Fibroblast of skin of scalp (primary cell): ENCODE measurements at places on chromosomes 2 and 18.

DNA sequence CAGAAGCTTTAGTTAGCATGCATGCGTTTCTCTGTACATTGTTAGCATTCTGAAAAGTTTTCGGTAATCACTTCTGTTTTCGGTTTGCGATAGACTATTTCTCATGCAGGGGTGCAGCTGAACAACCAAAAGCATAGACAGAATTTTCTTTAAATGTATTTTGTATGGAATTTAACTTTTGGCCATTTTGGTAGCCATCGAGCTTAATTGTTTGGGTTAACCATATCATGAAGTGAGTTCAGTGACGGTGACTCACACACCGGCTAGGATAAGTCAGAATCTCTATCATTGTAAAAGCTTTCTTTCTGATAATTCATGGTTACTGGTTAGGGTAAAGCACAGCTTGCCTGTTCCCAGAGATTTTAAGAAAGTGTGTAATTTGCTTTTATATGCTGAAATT lies 107.2 kb downstream of the CD226 start:
- DNase-seq, result no peak

DNA sequence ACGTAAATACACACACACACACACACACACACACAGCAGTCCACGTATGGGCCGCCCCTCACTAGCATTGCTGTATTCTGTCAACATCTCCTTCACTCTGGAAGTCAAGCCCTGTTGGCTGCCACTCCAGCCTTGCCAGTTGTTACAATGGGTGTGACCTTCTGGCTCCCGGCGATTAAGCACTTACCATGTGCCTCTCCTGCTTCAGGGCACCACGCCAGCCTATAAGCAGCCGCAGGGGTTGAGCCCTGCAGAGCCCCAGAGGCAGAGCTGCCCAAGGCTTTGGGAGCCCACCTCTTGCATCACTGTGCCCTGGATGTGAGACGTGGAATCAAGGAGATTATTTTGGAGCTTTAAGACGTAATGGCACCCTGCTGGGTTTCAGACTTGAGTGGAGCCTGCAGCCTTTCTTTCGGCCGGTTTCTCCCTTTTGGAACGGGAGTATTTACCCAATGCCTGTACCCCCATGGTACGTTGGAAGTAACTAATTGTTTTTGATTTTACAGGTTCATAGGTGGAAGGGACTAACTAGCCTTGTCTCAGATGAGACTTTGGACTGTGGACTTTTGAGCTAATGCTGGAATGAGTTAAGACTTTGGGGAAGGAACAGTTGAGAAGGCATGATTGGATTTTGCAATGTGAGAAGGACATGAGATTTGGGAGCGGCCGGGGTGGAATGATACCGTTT lies 54.5 kb upstream of the ROCK2 start:
- no peak for DNase-seq

GRCh38 chr2:55231546-55232083 lies 478 bp downstream of the CLHC1 start:
- peak; percentile 27 for DNase-seq

DNA sequence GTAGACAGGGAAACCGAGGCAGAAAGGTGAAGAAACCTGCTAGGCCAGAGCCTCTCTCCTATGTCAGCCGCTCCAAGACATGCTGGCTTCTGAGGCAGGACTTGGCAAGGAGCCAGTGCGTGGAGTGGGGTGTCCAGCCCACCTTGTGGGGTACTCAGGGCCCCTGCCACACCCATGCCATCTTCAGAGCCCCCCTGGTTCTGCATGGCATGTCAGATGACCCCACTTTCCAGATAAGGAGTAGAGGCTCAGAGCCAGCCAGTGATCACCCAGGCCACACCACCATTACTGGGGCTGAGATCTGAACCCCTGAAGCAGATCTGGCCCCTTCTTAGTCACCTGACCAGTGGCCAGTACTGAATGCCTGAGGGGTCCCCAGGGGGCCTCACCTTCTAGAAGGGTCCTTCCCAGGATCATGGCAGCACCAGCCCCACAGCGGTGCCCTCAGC lies 14.7 kb downstream of the CROCC2 start:
- DNase-seq, result no peak

DNA sequence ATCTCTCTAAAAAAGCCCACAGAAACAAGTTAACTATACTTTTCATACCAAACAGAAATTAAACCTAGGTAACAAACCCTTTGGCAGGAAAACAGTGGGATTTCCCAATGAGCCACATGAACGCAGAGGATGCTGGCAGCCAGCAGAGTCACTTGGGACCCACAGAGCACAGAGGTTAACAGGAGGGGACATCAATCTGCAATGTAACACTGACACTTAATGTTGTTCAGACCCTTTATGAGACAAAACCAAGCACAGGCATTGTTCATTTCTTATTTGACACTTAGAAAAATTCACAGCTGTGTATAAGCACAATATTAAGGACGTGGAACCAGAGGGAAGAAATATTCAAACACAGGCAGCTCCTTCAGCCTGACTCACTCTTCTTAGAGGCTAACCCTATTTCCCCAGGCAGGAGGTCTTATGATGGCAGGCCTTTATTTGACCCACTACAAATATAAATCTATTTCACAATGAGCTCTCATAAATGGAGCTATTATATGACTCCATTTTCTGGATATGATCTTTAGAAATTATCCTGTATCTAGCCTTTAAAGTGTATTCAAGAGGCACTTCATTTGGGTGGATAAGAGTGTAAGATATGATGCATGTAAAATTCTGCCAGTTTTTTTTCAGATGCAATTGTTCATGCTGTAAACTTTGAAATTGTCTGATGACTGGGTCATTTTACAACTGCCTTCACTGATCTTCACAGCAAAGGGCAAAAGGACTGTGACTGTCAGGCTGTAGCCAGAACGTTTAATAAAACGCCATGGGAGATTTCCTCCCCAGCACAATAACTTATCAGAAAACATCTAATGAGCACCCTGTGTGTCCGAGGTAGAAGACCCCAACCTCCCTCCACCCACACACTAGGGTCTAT lies 132.8 kb upstream of the SATB2 start:
- DNase-seq, result no peak

DNA sequence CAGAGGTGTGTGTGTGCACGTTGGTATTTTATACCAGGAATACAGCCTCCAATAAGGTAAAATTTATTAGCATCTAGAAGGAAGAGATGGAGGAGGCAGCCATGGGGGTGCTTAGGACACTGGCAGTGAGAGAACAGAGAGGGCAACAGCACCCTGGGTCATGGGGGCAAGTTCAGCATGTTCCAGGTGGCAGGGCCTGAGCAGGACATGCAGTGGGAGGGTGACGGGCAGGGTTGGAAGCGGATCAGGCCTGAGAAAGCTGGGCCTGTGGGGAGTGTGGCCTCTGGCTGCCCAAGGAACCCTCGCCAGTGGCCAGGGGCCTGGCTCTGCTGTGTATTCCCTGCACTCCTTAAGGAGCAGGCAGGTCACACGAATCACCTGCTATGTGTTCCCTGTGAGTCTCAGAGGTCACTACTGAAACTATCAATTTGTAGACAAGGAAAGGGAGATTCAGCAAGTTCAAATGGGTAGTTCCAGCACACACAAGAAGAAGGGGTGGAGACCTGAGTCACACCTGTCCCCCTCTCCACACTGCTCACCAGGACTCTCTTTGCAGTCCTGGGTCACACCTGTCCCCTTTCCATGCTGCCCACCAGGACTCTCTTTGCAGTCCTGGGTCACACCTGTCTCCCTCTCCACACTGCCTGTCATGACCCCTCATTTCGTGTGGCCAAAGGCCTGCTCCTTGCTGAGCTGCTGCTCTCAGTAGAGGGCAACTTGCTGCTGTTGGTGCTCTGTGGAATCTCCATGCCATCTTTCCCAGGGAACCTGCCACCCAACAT lies 463.9 kb upstream of the HS6ST1 start:
- DNase-seq, result no peak

GRCh38 chr2:216695401-216695821 lies at the start of gene IGFBP5:
Gene IGFBP5, minus strand, starts transcription at chr2:216695549. Its CDS starts 774 bp downstream, at chr2:216694775.
- peak; percentile 93 for DNase-seq

DNA sequence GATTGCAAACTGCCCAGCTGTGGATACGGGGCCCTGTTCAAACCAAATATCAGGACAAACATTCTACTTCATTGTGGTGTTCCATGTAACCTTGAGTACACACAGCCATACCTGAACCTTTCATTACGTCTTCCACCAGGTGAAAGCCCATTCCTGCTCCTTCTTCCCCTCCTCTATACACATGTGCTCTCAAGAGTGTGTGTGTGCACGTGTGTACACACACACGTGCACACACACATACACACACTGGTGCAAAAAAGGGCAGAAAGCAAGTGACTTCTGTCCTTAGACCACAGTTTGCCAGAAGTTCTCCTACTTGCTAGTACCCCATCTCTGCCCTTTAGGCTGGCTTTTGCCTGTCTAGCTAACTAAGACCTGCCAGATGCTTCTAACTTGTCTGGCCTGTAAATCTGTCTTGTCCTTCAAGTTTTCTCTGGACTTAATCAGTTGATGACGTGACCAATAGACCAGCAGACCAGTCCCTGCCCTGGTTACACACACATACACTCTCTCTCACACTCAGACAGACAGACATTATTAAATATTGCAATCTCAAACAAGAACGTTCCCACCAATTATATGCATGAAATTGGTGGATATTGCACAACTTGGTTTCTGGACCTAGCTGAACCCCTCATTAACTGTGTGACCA lies 163.4 kb downstream of the MSH2 start:
- no peak for DNase-seq

GRCh38 chr2:185318271-185318724 lies 420.3 kb upstream of the FSIP2 start:
- no peak for DNase-seq

DNA sequence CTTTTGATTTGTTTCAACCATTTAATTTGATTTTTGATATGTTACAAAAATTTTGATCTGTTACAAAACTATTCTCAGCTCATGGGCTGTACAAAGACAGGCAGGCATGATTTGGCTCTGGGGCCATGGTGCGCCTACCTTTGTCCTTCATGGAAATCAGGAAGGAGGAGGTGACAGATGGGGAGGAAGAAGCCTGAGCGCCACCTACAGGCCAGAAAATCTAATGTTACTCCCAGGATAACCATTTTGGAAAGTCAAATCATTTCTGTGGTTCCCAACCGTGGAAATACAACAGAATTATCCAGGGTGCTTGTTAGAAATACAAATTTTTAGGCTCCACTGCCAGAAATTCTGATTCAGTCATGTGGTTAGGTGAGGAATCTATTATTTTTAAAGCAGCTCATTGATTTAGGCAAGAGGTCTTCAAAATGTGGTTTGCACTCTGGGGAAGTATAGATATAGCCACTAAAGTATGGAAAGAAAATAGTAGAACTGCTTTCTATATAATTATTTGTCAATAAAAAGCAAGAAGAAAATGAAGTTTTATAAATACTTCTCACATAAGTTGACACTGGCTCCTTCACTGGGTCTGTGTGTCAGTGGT lies 93.9 kb downstream of the EVA1A start:
- DNase-seq, result peak; percentile 35

- DNase-seq, result no peak
Observed at GRCh38 chr2:206832873-206833272, 67.5 kb downstream of the FASTKD2 start.

DNA sequence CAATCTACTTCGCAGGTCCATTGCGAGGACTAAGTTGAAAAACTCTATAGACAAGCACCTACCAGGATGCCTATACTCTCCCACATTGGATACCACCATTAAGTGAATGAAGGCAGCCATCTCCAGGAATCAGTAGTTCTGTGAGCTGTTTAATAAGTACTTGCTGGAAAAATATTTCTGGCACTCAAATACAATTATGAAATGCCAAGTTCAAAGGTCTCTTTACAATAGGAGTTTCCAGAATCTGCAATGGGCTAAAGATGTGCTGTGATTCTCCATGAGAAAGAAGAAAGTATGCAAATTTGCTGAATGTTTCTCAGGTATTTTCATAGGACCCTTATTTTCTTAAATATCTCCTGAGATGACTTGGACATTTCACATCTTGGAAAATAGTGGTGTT lies 103.0 kb downstream of the AP1S3 start:
- DNase-seq, result no peak

DNA sequence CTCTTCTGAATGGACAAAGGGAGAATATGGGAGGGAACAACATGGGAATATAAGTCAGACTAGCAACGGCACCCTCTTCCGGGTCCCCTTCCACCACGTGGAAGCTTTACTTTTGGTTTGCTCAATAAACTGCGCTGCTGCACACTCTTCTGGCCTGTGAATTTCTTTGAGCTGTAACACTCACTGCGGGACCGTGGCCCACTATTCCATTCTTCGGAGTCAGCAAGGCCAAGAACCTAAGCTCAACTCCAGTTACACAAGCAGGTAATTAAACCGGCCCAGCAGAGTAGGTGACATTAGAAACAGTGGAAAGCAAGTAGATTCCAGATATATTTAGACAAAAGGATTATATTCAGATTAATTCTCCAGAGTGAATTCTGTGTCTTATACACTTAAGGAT lies 697.4 kb upstream of the NXPH2 start:
- no peak for DNase-seq

- peak; percentile 96 for DNase-seq
Observed at GRCh38 chr2:43075811-43076585, 150.4 kb downstream of the ZFP36L2 start.

- DNase-seq, result no peak
Observed at GRCh38 chr2:19541884-19542283, 183.5 kb upstream of the OSR1 start.

DNA sequence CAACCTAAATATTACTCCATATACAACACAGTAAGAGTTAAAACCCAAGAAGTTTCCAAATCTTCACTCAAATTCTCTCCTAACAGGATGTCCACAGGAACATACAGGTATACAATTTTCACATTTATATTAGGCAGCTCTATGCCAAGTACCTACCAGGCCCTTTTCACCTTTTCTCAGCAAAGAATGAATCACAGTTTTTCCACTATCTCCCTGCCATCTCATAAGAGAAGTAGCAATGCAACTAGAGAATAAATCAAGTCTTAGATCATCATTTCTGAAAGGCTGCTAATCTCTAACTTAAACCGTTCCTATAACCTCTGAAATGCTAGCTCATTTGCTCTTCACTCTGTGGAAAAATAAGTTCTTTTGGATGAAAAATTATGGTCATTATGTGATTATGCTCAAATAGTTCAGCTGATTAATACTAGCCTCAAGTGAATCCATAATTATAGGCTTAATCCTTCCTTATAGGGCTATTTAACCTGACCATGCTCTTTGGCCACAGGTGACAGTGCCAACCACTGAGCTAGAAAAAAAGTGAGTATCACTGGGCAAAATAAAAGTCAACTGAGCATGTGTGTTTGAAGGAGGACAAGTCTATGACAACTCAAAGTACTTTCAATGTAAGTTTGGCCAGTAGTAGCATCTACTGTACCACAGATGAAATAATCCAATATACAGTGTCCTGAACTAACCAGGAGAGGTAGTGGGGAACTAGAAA lies 79.7 kb downstream of the COBLL1 start:
- DNase-seq, result no peak

GRCh38 chr2:66198873-66199272 lies 236.1 kb upstream of the MEIS1 start:
- no peak for DNase-seq

GRCh38 chr2:174753038-174753633 lies 11.1 kb downstream of the CHRNA1 start:
- DNase-seq, result no peak
